ENCODE measurements at places on chromosomes 12 and 14.

DNA sequence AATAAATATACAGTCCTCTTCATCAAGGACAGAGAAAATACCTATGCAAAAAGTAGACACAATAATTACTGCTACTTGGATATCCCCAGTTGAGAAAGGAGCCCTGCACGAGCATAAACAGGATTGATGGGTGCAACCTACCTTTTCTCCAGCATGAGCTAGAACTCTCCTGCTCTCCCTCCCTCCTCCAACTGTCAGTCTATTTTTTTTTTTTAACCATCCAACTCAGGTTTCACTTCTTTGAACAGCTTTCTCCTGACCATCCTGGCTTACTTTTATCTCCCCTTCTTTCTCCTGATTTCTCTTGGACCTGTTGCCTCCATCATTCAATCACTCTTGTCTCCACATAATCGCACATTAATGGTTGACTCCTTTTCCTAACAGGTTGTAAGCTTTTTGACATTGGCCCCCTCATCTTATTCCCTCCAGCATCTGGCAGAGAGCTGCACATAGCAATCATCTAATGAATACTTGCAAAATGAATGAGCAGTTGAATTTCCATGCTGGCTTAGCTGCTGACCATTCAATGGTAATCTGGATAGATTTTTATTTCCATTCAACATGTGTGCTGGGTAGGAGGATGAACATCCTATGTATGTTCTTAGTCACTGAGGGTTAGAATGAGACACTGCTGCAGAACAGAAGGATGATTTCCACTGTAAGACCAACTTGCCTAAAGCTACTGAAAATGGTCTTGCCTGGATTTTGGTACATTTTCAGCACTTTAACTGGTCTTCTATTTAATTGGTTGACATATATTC lies 24.4 kb downstream of the MYBPC1 start:
- DNase-seq: no peak

GRCh38 chr12:10697862-10698261 lies 24.0 kb upstream of the STYK1 start:
- DNase-seq: no peak

DNA sequence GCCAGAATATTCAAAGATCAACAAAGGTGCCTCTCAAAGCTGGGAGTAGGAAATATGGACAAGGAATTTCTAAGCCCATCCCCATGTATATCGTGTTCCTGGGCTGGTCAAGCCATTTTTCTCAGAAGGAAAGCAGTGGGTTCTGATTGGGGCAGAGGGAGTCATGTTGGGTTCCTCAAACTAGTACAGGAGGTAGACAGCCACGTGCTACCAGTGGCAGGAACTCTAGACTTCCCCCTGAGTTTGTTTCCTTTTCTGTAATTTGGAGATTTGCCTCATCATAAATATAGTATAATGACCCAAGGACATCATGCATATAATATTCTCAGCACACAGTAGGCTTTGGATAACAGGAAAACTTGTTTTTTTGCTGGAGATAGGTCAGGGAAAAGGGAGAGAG lies 16.4 kb upstream of the PLEKHH1 start:
- DNase-seq: no peak

DNA sequence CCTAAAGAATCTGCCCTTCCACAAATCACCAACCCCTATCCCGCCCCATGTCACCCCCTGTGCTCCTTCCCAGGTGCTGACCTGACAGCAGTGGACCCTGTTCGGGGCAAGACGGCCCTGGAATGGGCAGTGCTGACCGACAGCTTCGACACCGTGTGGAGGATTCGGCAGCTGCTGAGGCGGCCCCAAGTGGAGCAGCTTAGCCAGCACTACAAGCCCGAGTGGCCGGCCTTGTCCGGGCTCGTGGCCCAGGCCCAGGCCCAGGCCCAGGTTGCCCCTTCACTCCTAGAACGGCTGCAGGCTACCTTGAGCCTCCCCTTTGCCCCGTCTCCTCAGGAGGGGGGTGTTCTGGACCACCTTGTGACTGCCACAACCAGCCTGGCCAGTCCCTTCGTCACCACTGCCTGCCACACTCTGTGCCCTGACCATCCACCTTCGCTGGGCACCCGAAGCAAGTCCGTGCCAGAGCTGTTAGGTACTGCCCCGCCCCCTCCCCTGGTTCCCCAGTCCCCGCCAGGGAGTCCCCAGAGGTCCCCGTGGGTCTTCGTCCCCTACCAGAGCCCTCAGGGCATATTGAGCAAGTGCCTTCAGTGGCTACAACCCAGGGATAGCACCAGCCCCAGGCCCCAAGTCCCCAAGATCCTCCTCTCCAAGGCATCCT lies 2.7 kb downstream of the ANKRD33 start:
- DNase-seq: no peak

DNA sequence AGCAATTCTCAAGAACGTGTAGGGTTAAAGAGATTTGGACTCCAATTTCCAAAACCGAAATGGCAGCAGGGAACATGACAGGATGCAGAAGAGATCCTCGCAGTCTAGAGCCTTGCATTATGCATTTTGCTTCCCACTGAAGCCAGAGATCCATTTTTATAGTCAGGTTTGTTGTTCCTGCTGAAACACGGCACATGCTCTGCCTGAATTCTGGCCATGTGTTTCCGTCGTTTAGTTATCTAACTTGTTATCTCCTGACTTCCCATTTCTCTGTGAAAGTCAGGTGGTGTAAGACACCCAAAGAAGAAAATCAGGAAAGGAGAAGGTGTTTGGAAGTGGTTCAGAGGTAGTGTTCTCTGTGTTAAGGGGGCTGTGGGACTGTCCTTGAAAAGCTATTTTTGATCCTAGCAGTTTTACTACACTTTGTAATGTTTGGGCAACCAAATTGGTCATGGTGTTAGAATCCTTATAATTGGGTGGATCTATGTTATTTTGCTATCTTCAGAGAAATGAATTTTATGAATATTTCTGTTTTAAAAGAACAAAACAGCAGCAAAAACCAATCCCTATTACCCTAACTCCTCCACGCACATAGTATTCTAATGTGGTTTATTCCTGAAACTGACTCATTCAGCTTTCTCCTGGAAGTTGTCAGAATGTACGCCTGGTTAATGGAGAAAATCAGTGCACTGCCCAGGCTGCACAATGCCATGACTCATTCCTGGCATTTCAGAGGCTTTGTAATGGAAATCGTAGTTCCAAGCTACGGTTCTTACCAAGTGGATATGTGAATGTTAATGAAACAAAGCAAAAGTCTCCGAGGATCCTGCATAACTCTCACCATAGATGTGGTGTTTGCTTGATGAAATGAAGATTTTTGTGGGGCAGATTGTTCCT lies 110.1 kb downstream of the SAMD4A start:
- DNase-seq: no peak

GRCh38 chr12:32027684-32028365 lies 68.6 kb downstream of the RESF1 start:
- DNase-seq: no peak

DNA sequence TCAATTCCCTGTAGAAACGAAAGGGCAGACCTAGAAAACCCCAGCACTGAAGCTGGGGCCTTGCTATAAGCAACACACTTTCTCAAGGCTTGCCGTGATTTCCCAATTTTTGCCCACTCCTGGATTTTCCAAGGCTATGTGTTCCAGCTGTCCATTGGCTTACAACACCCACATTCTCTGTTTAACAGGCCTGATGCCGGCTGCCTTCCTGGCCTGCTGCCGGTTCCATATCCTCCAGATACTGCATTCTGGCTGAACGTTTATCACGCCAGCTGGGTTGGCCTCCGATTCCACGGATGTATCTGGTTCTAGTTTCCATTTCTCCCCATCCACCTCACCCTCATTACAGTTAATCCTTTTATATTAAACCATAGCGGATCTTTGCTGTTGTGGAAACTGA lies 2.0 kb upstream of the PCNX1 start:
- no peak for DNase-seq

All from activated T-helper 9 cell treated with anti-CD3 and anti-CD28 coated beads, Interleukin-2, amount 50 U/mL, for 16 hours (primary cell).